Ovary (tissue), 10 donors: ENCODE measurements at places on chromosomes 7 and 10. TPM values are rescaled to one million over a fixed set of nuclear protein-coding genes. Genes with fewer than 3 reads are reported as not detected.

TUBAL3 gene
- total RNA-seq, result not detected

TRPV6 gene
- 0.51 TPM for total RNA-seq

ADAMTS14 gene
- total RNA-seq, result not detected

SPDYE2 gene
- 0.45 TPM for total RNA-seq

CRYGN gene
- 2.3 TPM for total RNA-seq

LOXL4 gene
- total RNA-seq, result 13.7 TPM

CCZ1 gene
- total RNA-seq, result 49.5 TPM

MMP21 gene
- 1.2 TPM for total RNA-seq

GRCh38 chr7:122035876-122036275 is 108.2 kb downstream of the AASS start:
- H3K27me3 ChIP-seq, result no peaks in the 10 kb centered on the region
- H3K27ac ChIP-seq, result no peak overlapping the region

DNA sequence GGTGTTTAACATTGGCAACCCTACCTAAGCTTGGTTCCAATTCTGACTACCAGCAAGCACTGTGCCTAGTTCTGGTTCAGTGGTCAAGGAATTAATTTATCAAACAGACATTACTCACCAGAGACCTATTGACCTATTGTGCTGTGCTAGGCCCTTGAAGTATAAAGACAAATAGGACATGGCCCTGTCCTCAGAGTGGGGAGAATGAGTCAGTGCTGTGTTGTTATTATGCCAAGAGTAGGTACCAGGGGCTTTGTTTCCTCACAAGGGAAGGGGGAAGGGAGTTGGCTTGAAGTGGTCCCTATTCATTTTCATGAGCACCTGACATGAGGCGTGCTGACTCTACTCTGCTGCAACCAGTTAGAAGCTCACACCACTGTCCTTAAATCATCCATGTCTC is 62.6 kb upstream of the PLPP4 start:
- no peak overlapping the region for H3K4me3 ChIP-seq
- H3K4me1 ChIP-seq, result no peaks in the 10 kb centered on the region
- no peak overlapping the region for H3K27ac ChIP-seq
- no peak for DNase-seq
- H3K27me3 ChIP-seq, result no peaks in the 10 kb centered on the region

DNA sequence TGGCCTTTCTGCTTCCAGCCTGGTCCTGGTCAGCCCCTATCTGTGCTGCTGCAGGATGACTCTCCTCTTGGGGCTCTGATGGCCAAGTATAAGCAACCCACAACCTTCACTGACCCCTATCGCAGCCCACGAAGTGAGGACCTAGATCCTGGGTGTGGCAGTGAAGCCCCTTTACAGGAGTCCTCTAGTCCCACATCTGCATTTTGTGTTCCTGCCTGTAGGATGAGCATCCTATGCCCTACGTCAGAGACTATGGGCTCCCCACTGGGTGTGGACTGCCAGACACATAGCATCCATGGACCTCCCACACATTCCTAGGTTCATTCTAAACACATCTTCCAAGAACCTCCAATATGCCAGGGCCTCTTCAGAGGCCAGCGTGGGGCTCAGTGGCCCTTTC is 29.0 kb downstream of the ARHGAP22 start:
- H3K27ac ChIP-seq, result no peak overlapping the region
- H3K27me3 ChIP-seq, result no peaks in the 10 kb centered on the region
- no peaks in the 10 kb centered on the region for H3K36me3 ChIP-seq
- H3K4me1 ChIP-seq, result peaks cover 3% of the 10 kb centered on the region
- no peak overlapping the region for H3K4me3 ChIP-seq
- no peak for DNase-seq

DNA sequence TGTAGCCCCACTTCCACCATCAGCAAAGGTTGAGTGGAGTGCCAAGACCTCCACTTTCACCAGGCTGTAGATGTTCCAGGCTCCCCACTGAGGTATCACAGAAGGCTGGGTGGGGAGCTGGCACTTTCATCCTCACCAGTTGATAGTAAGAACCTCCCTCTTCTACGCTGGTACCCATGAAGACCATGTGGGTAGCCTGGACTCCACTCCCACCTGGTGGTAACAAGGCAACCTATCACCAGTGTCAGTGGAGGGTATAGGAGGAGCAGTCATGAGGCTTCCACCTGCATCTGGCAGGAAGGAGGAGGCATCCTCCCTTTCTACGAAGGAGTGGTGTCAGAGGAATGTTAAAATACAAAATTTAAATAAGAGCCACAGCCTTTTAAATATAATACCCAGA is 4.4 kb downstream of the SMIM30 start:
- H3K27ac ChIP-seq, result no peak overlapping the region
- DNase-seq, result no peak
- no peaks in the 10 kb centered on the region for H3K27me3 ChIP-seq
- H3K4me1 ChIP-seq, result no peaks in the 10 kb centered on the region
- H3K36me3 ChIP-seq, result no peaks in the 10 kb centered on the region

DNA sequence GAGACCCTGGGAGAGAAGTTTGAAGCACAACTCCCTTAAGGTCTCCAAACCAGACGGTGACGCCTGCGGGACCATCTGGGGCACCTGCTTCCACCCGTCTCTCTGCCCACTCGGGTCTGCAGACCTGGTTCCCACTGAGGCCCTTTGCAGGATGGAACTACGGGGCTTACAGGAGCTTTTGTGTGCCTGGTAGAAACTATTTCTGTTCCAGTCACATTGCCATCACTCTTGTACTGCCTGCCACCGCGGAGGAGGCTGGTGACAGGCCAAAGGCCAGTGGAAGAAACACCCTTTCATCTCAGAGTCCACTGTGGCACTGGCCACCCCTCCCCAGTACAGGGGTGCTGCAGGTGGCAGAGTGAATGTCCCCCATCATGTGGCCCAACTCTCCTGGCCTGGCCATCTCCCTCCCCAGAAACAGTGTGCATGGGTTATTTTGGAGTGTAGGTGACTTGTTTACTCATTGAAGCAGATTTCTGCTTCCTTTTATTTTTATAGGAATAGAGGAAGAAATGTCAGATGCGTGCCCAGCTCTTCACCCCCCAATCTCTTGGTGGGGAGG is 10.8 kb downstream of the SERPINE1 start:
- H3K36me3 ChIP-seq, result no peaks in the 10 kb centered on the region
- no peak overlapping the region for H3K27ac ChIP-seq
- H3K4me1 ChIP-seq, result no peaks in the 10 kb centered on the region

DNA sequence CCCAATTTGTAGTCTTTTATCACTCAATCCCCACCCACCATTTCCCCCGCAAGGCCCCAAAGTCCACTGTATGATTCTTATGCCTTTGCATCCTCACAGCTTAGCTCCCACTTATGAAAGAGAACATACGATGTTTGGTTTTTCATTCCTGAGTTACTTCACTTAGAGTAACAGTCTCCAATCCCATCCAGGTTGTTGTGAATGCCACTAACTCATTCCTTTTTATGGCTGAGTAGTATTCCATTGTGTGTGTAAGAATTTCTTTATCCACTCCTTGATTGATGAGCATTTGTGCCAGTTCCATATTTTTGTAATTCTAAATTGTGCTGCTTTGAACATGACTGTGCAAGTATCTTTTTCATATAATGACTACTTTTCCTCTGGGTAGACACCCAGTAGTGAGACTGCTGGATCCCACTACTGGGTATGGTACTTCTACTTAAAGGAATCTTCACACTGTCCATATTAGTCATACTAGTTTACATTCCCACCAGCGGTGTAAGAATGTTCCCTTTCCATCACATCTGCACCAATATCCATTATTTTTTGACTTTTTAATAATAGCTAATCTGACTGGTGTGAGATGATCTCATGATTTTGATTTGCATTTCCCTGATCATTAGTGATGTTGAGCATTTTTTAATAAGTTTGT is 152.6 kb downstream of the JMJD1C start:
- H3K4me3 ChIP-seq, result no peak overlapping the region
- peaks cover 4% of the 10 kb centered on the region for H3K4me1 ChIP-seq
- no peak overlapping the region for H3K27ac ChIP-seq
- no peaks in the 10 kb centered on the region for H3K36me3 ChIP-seq
- H3K27me3 ChIP-seq, result no peaks in the 10 kb centered on the region
- no peak for DNase-seq

DNA sequence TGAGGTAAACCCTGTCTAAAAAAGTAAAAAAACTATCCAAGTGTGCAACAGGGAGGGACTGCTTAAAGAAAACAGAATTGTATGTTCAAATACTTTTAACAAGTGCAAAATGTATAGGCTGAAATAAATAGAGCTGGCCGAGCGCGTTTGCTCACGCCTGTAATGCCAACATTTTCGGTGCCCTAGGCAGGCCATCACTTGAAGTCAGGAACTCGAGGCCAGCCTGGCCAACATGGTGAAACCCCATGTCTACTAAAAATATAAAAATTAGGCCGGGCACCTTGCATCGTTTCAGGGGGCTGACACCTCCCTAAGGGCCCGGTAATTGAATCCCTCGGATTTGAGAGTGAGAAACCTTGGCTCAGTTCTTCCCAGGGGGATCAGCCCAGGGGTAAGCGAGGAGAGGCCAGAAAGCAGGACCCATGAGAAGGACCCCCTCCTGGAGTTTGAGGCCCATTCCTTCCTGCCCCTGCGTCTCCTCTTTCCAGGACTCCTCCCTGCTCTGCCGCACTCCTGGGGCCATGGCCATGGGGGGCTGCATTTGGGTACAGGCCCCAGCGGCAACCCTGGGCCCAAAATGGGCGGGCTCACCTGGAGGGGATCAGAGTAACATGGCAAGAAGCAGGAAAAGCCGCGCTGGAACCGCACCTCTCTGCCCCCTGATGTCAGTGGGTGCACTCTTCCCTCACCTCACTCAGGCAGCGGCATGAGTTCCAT is 75.5 kb upstream of the TMEM248 start:
- peak; percentile 45 for DNase-seq
- H3K4me1 ChIP-seq, result peaks cover 3% of the 10 kb centered on the region
- peak overlapping the region; percentile 79 for H3K4me3 ChIP-seq
- H3K36me3 ChIP-seq, result no peaks in the 10 kb centered on the region
- H3K27me3 ChIP-seq, result no peaks in the 10 kb centered on the region
- H3K27ac ChIP-seq, result peak overlapping the region; percentile 86

- no peaks in the 10 kb centered on the region for H3K4me1 ChIP-seq
- H3K36me3 ChIP-seq, result no peaks in the 10 kb centered on the region
- no peak overlapping the region for H3K4me3 ChIP-seq
- H3K27me3 ChIP-seq, result no peaks in the 10 kb centered on the region
Observed at GRCh38 chr7:92331508-92331907, 85.7 kb downstream of the ANKIB1 start.

GRCh38 chr7:13044309-13044708 is 356.9 kb downstream of the ARL4A start:
- H3K4me1 ChIP-seq, result no peaks in the 10 kb centered on the region
- H3K36me3 ChIP-seq, result no peaks in the 10 kb centered on the region
- no peak for DNase-seq
- no peaks in the 10 kb centered on the region for H3K27me3 ChIP-seq
- H3K27ac ChIP-seq, result no peak overlapping the region

DNA sequence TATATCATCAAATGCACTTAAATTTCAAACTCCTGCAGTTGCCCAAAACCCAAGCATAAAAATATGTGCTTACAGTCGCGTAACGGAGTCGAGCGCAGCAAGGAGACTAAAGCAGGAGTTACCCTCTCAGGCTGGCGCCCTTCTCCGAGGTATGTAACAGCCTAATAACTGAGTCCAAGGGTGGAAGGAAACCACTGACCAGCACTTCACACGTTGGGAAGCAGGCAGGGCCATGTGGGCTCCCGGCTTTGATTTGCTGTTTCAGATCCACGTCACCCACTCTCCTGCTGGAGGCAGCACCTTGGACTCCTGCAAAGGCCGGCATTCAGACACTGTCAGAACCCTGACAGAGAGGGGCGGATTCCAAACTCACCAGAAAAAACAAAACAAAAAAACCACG is 123.8 kb downstream of the DIP2C start:
- DNase-seq, result no peak
- no peaks in the 10 kb centered on the region for H3K36me3 ChIP-seq
- no peaks in the 10 kb centered on the region for H3K27me3 ChIP-seq
- peaks cover 5% of the 10 kb centered on the region for H3K4me1 ChIP-seq
- no peak overlapping the region for H3K27ac ChIP-seq

GRCh38 chr10:126087153-126087680 is 190.9 kb downstream of the FANK1 start:
- H3K27me3 ChIP-seq, result no peaks in the 10 kb centered on the region
- H3K27ac ChIP-seq, result no peak overlapping the region
- H3K4me3 ChIP-seq, result no peak overlapping the region

DNA sequence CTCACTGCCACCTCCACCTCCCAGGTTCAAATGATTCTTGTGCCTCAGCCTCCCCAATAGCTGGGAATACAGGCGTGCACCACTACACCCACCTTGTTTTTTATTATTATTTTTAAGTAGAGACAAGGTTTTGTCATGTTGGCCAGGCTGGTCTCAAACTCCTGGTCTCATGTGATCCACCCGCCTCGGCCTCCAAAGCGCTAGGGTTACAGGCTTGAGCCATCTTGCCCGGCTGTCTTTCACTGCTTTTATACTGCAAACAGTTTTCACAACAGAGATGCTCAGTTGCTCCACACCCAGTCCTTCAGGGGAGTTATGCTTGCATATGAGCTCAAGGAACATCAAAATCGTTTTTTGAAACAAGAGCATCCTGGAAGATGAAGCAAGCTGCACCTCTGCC is 1.3 kb upstream of the PRR15 start:
- H3K27me3 ChIP-seq, result no peaks in the 10 kb centered on the region
- no peaks in the 10 kb centered on the region for H3K36me3 ChIP-seq
- no peak overlapping the region for H3K4me3 ChIP-seq
- no peak overlapping the region for H3K27ac ChIP-seq

GRCh38 chr10:67669978-67670377 is 26.0 kb downstream of the CTNNA3 start:
- no peaks in the 10 kb centered on the region for H3K4me1 ChIP-seq
- no peak overlapping the region for H3K27ac ChIP-seq
- no peaks in the 10 kb centered on the region for H3K36me3 ChIP-seq
- no peak for DNase-seq
- no peak overlapping the region for H3K4me3 ChIP-seq

- DNase-seq, result no peak
- H3K27me3 ChIP-seq, result no peaks in the 10 kb centered on the region
- H3K4me3 ChIP-seq, result no peak overlapping the region
- no peaks in the 10 kb centered on the region for H3K36me3 ChIP-seq
Observed at GRCh38 chr10:45646384-45647050, 26.1 kb downstream of the ZFAND4 start.

DNA sequence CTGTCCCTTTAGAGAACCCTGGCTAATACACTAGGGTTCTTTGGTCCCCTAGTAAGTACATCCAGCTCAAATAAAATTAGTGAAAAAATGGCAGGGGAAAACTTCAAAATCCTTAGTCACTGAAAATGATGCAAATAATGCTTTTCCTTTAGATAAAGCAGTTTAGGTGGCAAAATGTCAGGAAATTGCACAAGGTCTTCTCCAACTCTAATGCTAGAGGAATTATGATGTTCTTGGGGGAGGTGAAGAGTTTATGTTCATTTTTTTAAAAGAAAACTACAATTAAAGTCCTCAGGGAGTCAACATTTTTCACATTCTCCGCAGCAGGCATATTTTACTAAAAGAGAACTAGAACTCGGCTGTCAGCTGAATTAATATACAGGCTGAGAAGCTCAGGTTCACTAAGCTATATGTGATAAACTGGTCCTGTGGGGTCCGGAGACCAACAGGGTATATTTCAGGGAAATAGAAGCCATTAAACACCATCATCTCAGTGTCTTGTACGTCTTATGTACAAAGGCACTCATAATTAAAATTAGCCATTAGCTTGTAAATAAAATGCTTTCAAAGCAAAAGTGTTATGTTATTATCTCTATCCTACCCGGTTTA is 1164.7 kb upstream of the AUTS2 start:
- no peaks in the 10 kb centered on the region for H3K27me3 ChIP-seq
- H3K36me3 ChIP-seq, result no peaks in the 10 kb centered on the region
- no peaks in the 10 kb centered on the region for H3K4me1 ChIP-seq

GRCh38 chr10:73159038-73159648 is 8.7 kb downstream of the ECD start:
- no peak overlapping the region for H3K4me3 ChIP-seq
- peak; percentile 65 for DNase-seq
- peaks cover 1% of the 10 kb centered on the region for H3K4me1 ChIP-seq
- no peaks in the 10 kb centered on the region for H3K36me3 ChIP-seq
- H3K27me3 ChIP-seq, result no peaks in the 10 kb centered on the region
